ENCODE measurements at places on chromosomes 5 and 9.

DNA sequence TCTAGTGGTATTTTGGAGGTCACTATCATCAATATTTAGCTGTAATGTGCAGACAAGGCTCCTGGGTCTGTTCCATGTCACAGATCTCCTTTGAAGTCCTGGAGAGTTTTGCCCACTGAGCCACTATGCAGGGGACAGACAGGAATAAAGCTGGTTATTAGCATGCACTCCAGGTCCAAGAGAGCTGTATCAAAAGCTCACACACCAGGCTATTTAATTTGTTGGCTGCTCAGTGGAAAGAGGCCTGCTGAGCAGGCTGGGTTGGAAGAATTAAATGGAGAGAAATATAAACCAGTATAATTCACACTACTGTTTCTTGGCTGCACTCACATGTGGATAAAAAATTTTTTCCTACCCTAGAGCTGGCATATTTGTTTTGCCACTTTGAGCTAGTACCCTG lies 113.8 kb upstream of the TAF11L2 start:
- no peak for DNase-seq

DNA sequence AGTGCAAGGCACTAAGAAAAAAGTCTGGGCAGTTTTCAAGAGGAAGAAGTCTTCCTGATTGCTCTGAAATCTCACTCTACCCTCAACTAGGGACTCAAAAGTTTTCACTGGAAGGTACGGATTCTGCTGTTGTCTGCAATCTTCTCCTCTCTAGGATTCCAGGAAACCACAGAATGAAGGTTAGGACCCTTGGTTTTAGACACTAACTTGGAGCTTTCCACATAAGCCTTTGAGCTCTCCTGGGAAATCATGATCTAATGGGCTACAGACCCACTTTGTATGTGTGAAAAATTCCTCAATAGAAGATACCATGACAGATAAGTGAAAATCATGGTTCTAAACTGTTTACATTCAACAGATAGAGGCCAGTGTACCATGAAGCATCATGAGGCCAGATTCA lies 265.1 kb downstream of the PSAT1 start:
- DNase-seq, result no peak

DNA sequence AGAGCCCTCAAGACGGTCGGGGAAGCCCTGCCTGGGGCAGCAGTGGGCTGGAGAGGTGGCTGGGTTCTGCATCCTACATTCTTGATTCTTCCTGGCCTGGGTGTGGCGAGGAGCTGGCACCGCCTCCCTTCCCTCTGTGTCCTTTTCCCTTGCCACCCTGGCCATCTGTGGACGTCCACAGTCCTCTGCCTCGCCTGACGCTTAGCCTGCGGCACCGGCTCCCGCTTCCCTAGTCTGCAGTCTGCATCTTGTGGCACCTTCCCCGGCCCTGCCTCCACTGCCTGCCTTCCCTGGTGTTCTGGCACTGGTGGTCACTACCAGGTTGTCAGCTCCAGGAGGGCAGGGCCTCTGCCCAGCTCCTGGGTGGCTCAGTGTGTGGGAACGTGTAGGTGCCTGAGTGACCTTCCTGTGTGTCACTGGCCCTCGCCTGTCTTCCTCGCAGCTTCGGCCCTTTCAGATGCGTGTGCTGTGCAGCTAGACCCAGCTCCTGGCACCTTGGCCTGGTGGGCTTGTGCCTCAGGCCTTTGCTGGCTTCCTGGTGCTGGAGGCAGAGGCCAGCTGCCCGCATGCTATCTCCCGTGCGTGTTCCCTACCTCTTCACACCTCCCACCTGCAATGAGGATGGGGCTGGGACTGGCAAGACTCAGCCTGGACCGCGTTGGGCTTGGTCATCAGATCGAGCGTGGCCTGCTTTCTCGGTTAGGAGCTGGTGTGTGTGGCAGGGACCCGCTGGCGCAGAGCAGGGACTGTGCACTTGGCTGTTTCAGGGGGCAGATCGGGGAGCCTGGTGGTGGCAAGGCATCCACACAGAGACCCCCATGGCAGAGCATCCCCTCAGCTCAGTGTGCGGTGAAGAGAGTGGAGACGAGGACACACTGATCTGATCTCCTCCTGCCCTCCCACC lies 20.9 kb downstream of the TRAF2 start:
- DNase-seq, result no peak

DNA sequence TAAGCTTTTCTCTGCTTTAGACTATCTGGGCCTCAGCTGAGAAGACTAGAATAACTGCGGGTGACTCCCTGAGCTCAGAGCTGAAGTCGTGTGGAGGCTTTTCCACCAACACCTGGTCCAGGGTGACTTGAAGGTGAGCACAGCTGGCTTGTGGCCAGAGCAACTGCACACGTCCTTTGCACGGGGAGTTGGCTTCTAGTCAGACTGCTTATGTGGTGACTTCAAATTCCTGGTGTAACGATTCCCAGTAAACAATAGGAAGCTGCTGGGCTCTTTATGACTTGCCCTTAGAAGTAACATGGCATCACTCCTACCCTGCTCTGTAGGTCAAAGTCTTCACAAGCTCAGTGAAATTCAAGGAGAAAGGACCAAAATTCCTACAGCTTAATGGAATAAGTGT lies 800.6 kb upstream of the CDH6 start:
- no peak for DNase-seq

DNA sequence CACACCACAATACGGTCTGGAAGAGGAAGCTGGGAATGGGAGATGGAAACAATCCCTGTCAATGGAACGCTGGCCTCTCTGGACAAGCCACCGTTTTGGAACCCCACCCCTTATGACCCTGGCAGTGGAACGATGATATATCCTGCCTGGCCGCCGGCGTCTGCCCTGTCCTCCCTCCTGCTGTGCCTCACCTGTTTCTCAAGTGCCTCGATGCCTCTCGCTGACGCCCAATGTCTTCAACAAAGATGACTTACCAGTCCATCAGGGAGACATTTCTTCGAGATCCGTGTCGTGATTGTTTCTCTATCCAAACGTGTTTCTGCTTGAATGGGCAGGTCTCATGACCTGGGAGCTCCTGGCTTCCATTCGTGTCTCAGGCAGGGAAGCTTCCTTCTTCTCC lies 476.5 kb downstream of the SPATA31A7 start:
- no peak for DNase-seq

- no peak for DNase-seq
Measured at GRCh38 chr9:35164711-35165110, 2.9 kb downstream of the UNC13B start.

DNA sequence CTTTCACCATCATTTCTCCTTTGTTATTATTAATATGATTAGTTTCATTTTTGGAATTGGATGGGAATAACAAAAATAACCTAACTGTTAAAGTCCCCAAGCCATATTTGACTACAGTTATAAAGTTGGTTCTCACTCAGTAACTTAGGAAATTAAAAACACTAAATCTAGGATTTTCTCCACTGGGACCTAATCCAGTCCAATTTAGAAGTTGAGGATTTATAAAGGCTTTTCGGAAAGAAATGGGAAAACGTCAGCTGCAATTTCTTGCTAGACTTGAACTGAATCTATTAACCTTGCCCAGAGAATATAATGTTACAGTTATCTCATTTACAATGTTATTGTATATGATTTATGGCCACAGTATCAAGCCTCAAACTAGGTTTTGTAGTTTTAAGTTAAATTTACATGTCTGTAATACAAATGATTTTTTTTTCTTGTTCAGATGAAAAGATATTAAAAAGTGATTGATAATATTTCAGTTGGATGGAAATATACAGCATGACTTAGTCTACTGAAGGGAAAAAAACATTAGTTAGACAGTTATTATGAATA lies 524.3 kb upstream of the GRAMD2B start:
- no peak for DNase-seq
